ENCODE measurements at places on chromosomes 16 and 17. TPM values are rescaled to one million over a fixed set of nuclear protein-coding genes. Genes with fewer than 3 reads are reported as not detected.

GRCh38 chr17:70775679-70776078, 606.3 kb downstream of the KCNJ2 start:
- DNase-seq, result no peak

GUCY2D gene
- not detected for total RNA-seq

SAP30BP gene
- 89.6 TPM for total RNA-seq

PROCA1 gene
- total RNA-seq, result 6.2 TPM

CRLF3 gene
- 70.1 TPM for total RNA-seq

- DNase-seq, result no peak
Observed at GRCh38 chr16:11576427-11577289, 10.1 kb downstream of the LITAF start.

DNA sequence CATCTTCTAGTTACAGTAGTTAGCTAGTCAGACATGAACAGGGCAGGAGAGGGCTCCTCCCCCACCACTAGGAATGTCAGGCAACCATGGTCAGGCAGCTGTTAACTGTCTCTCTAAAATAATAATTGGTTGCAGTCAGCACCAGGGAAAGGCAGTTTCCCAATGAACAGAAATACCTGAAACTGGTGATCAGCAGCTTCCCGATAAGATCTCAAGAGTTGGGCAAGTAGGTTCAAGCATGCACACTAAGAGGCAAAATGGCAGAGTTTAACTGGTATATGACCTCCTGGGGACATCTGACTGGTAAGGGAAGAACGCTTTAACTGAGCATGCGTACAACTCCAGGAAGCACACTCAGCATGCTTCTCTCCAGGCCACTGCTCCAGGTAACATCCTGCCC, 12.6 kb upstream of the XYLT1 start:
- DNase-seq, result no peak

ABCC11 gene
- total RNA-seq, result 0.23 TPM

Measured in activated CD4-positive, alpha-beta memory T cell treated with anti-CD3 and anti-CD28 coated beads, Interleukin-2, amount 10 ng/mL, durations not matched to agents 7 days and 5 days (primary cell).